ENCODE measurements at places on chromosomes 4 and X.

GRCh38 chr4:53128706-53129357 is 237.0 kb downstream of the SCFD2 start:
- DNase-seq, result peak; percentile 68

DNA sequence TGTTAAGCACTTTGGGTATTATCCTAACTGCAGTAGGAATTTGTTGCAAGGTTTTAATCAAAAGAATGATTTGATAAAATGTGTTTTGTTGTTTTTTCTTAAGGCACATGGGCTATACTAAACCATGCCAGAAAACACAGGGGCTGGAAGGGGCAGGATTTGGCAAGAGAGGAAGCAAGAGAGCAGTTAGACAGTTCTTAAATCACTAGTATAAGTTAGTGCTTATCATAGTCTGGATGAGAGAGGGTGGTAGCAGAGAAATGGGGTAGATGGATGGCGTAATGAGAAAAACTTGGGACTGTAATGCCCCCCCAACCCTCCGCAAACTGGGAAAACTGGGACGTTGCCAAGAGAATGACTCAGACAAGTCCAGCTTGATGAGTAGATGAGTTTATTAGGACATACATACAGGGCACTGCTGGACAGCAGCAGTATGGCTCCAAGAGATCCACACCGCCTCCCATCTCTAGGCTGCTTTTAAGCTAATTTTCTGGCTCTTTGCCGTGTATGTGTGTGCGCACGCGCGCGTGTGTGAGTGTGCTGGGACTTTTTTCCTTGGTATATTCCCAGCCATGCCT is 151.5 kb downstream of the PDLIM5 start:
- DNase-seq, result peak; percentile 91

GRCh38 chr4:32003548-32003947 is 1283.4 kb downstream of the PCDH7 start:
- no peak for DNase-seq

- no peak for DNase-seq
Measured at GRCh38 chrX:72041871-72042851, 89.6 kb downstream of the RTL5 start.

DNA sequence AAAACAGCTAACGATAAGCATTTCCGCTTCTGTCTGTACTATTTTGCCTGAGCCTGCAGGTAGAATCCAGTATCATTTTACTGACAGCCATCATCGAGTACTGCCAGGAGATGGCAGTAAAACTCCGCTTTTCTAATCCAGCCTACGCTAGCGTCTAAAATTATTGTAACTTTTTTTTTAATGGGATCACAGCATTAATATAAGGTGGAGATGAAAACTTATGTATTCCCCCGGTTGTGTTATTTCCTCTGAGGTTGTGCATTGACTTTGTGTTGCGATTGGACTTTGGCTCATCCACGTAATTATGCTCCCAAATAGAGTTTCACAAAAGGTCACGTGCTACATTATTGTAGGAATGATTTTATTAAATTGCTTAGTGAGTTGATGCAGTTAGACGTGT is 248.1 kb downstream of the C4orf33 start:
- DNase-seq, result peak; percentile 66

DNA sequence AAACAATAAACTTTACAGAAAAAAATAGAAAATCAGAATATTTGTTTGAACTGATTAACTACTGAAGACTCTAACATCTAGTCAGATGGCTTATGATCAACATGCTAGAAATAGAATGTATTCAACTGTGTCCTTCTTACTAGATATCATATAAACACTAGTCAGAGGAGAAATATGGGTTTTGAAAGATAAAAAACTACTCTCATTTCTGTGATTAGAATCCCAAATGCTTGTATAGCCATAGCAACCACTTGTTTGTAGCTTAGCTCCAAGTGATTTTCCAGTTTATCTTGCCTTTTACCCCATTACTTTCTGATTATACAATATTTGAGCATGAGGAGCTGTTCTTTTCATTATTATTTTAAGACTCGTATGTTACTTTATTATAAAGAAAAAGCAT is 31.2 kb downstream of the USP38 start:
- peak; percentile 16 for DNase-seq

- no peak for DNase-seq
Measured at GRCh38 chrX:153327561-153327960, 6.0 kb upstream of the PNMA6F start.

GRCh38 chrX:63713526-63713925 is 71.5 kb downstream of the ARHGEF9 start:
- peak; percentile 42 for DNase-seq

DNA sequence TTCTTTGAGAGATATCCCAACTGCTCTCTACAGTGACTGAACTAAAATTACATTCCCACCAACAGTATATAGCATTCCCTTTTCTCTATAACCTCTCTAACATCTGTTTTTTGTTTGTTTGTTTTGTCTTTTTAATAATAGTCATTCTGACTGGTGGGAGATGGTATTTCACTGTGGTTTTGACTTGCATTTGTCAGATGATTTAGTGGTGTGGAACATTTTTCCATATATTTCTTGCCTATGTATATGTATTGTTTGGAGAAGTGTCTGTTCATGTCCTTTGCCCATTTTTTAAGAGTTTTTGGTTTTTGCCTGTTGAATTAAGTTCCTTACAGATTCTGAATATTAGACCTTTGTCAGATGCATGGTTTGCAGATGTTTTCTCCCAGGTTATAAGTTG is 9.0 kb downstream of the USO1 start:
- DNase-seq, result no peak
